ENCODE measurements at places on chromosomes 1 and 21.

DNA sequence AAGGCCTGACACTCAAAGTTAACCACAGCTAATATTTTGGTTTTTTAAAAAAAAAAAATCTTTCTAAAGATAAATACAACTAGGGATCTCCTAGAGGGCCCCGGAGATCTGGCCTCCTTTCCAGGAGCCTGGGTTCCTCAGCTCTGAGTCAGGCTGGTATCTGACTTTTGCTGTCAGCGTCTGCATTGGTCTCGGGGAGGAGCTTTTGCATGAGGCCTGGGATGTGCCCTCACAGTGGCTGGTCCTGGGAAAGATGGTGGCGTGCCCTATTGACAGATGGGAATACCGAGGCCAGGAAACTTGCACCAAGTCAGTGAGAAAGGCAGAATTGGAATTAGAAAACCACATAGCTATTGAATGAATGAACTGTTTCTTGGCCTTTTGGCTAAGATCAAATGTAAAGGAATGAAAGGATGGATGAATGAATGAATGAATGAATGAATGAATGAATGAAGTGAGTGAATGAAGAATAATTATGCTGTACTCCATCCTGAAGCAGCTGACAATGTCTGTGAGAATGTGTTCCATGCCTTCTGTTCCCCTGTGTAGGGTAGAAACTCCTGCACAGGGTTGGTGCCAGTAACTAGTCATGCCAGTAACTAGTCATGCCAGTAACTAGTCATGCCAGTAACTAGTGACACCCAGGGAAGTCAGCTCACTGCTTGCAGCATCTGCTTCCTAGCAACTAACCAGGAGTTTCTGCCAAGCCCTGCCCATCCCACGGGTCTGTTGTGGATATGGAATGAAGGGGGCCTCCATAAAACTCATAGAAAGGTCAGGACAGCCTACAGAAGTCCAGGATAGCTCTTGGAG, 242.5 kb upstream of the VAMP3 start:
- H3K4me3 ChIP-seq: no peak overlapping the region
- no peak overlapping the region for H3K27ac ChIP-seq
- H3K27me3 ChIP-seq: no peaks in the 10 kb centered on the region
- H3K36me3 ChIP-seq: no peaks in the 10 kb centered on the region
- peak; percentile 50 for DNase-seq

DNA sequence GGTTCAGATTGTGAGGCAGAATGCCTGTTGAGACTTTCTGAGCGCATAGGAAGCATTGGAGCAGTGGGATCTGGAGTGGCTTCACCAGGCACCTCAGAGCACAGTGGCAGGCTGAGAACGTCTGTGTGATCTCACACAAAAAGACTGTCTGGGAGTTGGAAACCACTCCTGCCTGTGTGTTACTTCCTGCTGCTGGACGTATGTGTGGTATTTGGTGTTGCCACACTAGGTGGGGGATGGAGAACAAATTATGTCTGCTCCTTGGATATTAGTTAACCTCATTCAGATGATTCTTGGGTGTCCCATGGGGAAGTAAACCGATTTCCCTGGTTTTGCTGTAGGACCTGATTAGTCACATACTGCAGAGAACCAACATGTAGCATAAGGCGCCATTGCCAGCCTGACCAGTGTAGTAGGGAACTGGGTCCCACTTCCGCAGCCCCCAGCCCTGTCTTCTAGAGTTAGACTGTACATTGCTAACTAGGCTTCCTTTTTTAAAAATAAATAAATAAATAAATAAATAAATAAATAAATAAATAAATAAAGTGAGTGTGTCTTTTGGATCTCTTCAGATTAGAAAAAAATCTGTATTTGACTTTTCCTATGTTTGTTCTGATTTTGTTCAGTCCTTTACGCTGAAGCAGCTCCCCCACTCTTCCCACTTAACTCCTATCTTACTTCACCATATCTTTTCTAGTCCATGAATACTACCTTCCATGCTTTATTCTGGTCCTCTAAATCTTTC, 26.9 kb downstream of the UCK2 start:
- DNase-seq: peak; percentile 93
- H3K4me3 ChIP-seq: peak overlapping the region; percentile 51
- H3K27ac ChIP-seq: peak overlapping the region; percentile 94
- H3K27me3 ChIP-seq: no peaks in the 10 kb centered on the region
- no peaks in the 10 kb centered on the region for H3K36me3 ChIP-seq
- H3K4me1 ChIP-seq: peaks cover 66% of the 10 kb centered on the region

DNA sequence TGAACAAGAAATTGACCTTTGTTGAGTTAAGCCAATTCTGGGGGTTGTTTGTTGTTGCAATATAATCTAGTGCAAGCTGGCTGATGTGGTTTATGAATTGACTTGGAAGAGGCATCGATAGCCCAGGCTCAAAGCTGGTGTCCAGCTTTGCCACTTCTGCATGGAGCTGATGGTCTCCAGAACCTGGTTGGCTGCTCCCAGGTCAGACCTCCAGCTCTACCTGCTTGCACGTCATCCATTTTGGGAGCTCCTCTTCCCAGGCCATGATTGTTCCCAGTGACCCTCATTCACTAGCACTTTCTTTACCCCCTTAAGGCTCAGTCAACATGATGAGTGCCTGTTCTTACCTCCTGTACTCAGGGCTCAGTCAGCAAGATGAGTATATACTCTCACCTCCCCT, 5.8 kb upstream of the AJAP1 start:
- no peak overlapping the region for H3K27ac ChIP-seq
- no peaks in the 10 kb centered on the region for H3K4me1 ChIP-seq
- no peaks in the 10 kb centered on the region for H3K36me3 ChIP-seq
- H3K4me3 ChIP-seq: no peak overlapping the region

DNA sequence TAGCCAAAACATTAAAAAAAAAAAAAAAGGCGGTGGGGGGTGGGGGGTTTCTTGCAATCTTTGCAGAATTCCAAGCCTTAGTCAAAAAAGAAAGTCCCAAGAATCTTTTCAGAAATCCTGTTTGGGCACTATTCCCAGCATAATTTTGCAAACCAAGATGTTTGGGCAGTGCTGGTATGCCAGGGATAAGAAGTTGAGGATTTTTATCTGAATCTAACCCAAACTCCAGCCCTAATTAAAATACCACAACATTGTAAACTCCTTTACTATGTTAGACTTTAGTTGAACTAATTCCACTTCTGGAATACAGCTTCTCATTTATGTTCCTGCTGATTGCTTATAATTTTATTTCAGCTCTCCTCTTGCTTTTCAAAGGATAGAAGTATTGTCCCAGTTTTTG, 504.1 kb upstream of the ADGRL2 start:
- no peaks in the 10 kb centered on the region for H3K4me1 ChIP-seq
- no peak overlapping the region for H3K4me3 ChIP-seq
- H3K27me3 ChIP-seq: no peaks in the 10 kb centered on the region
- H3K27ac ChIP-seq: no peak overlapping the region
- DNase-seq: no peak
- H3K36me3 ChIP-seq: no peaks in the 10 kb centered on the region
